ENCODE measurements at places on chromosomes 1 and 21.

- DNase-seq = no peak
Observed at GRCh38 chr1:29640428-29640785, 404.1 kb downstream of the PTPRU start.

GRCh38 chr1:204464187-204464631 lies 30.4 kb downstream of the PIK3C2B start:
- DNase-seq = no peak

DNA sequence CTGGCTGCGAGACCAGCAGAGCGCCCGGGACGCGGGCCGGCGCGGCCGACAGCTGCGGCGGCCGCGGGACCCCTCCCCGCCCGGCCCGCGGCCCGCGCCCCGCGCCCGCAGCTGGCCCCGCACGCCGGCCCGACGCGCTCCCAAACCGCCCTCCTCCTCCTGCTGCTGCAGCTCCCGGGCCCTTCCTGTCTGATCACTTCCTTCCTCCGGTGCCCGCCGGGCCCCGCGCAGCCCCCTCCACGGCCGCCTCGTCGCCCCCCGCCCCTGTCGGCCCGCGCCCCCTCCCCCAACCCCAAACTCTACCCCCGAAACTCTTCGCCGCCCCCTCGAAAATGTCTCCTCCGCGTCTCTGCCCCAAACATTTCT lies 594 bp downstream of the LUZP1 start:
- no peak for DNase-seq

GRCh38 chr21:28200726-28201125 lies 792.0 kb downstream of the LTN1 start:
- DNase-seq = no peak

DNA sequence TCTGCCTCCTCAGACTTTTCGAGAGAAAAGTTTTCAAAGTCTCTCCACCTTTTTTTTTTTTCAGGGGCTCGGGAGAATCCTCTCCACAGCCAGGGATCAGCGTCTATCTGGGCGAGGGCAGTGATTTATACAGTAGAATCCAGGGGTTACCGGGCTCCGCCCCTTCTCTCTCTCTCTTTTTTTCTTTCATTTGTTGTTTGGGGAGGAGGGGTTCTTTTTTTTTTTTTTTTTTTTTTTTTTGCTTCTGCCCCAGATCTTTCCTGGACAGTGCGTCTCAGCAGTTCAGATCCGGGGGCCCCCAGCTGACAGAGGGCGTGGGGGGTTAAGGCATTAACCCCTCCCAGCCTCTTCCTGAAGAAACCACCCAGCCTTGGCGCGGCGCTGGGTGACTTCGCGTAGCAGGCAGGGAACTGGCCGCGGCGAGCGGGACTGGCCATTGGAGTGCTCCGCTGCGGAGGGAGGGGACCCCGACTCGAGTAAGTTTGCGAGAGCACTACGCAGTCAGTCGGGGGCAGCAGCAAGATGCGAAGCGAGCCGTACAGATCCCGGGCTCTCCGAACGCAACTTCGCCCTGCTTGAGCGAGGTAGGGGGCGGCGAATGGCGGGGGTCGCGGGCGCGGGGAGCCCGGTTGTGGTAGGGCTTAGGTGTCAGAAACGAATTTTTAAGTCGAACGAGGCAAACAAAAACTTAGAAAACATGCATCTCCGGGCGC lies at the start of gene S1PR1:
S1PR1 (plus strand) TSS at position 504 of the 713 bp plus-strand sequence. CDS start 1,966 bp downstream, outside the sequence.
- peak; percentile 23 for DNase-seq

DNA sequence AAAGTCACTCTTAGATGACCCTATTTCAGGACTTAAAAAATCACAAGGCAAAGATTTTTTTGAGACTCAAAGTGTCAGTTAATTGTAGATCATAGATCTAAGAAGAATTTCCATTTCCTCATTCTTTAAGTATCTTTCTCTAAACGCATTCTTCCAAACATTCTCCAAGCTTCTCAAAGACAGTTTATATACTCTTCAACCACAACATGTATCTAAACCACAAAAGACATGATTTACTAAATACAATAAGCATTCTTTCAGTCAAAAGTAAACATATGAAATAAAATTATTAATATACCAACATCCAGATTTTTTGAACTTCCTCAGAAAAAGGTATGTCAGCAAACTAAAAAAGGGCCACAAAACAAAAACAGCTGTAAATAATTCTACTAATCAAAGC lies 24.4 kb downstream of the RC3H1 start:
- DNase-seq = no peak

DNA sequence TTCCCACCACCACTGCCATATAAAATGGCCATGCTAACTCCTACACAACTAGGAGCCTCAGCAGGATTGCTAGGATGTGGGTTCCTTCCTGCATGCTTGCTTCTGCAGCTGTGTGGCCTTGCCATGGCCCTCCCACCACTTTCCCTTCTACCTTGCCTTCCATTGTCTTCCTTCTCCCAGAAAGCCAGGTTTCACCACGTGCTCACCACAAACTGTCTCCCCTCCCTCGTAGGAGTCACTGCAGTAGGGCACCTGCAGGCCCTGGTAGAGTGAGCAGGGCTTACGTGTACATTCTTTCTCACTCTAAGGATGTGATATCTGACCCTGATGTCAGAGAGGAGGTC lies 3.7 kb downstream of the C1orf226 start:
- DNase-seq = no peak

DNA sequence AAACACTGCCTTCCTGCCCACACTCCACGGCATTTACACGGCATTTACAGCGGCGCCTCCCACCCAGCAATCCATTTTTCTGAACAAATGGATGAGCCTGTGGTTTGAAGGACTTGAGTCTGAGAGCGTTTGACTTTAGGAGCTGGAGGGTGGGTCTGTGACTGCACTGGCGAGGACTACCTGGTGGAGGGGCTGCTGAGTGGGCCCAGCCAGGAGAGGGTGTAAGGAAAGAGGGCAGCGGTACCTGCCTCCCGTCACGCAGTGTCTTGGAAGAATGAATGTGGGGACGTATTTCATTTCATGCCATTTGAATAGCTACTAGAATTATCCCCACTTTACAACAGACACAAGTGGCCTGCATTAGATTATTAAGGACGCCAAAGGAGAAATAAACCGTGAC lies 62.9 kb downstream of the B3GALT5 start:
- DNase-seq = no peak

- DNase-seq = no peak
Observed at GRCh38 chr1:162361349-162361748, 15.3 kb downstream of the SPATA46 start.

GRCh38 chr1:64745181-64745985 lies 508 bp downstream of the RAVER2 start:
- no peak for DNase-seq

DNA sequence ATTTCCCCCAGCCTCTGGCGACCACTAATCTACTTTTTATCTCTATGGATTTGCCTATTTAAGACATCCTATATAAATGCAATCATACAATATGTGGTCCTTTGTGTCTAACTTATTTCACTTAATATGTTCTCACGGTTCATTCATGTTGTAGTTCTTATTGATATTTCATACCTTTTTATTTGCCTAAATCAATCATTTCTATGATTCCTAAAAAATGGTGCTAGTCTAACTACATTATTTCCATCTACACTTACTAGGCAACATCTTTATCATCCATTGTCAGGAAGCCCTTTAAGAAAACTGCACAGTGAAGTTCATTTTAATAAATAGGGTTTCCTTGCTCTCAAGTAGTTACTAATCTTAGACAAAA lies 380 bp upstream of the FBXO28 start:
- no peak for DNase-seq

- DNase-seq = no peak
Observed at GRCh38 chr1:22810378-22810777, 99.7 kb downstream of the EPHB2 start.

All from activated naive CD4-positive, alpha-beta T cell (primary cell).